HS-27A (cell line): ENCODE measurements at places on chromosomes 13 and 19.

GRCh38 chr19:49643466-49643865 lies 1.5 kb downstream of the SCAF1 start:
- no peak for DNase-seq

DNA sequence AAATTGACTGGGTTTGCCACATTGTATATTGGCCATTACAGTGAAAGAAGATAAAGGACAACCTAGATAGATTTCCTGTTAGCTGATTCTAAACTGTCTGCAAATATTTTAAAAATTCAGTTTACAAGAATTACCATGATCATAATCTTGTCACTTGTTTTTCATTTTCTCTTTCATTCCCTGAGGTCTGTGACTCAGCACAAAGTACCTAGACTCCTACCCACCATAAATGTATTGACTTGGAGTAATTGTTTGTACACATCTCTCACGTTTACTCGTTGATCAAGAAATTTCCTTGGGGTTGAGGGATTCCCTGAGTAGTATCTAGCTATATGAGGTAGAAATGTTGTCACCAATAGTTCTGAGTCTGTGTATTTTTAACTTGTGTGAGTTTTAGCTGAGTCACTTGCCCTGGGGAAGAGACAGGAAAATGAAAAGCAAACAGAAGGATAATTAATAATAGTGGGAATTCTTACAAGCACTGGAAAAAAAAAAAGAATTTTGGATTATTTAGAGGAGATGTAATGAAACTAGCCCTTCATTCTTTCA lies 299.2 kb upstream of the DACH1 start:
- no peak for DNase-seq

GRCh38 chr13:113324398-113324797 lies 27.4 kb downstream of the LAMP1 start:
- no peak for DNase-seq

DNA sequence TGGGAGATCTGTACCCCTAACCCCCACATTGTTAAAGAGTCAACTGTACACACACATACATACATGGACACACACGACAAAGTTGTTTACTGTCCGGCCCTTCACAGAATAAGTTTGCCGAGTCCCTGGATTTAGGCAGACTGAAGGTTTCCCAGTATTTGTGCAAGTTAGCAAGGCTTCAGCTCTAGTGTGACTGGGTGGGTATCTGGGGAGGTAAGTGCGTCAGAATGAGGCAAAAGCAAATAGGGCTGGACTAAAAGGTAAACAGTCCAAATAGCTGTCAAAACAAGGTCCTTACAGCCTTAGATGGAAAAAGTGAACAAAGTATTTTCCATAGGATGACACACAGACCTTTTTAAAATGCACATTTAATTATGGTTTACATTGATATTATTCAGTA lies 228.4 kb upstream of the UFM1 start:
- DNase-seq, result no peak

GRCh38 chr13:44354884-44355283 lies 18.7 kb upstream of the SERP2 start:
- no peak for DNase-seq

DNA sequence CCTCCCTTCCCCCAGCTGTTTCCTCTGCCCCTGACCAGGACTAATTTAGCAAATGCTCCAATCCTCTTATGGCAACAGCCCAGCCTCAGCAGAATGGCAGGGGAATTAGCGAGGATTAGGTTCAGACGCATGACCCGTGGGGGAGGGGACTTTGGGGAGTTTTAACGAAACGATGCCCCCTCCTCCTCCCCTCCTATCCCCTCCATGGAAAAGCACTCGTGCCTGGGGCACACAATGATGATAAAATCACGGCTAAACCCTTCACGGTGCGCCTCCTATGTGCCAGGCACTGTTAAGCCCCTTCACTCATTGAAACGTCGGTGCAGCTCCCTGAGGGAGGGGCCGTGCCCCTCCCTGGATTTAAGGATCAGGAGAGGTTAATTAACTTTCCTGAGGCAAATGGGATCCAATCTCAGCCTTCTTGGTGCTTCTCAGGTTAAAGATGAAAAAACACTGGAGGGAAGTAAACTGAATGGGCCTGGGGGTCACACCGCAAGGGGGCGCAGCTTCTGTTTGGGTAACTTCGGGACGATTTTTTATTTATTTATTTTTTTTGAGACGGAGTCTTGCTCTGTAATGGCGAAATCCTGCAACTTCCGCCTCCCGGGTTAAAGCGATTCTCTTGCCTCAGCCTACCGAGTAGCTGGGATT lies 10.1 kb upstream of the TPRX2 start:
- DNase-seq, result no peak

DNA sequence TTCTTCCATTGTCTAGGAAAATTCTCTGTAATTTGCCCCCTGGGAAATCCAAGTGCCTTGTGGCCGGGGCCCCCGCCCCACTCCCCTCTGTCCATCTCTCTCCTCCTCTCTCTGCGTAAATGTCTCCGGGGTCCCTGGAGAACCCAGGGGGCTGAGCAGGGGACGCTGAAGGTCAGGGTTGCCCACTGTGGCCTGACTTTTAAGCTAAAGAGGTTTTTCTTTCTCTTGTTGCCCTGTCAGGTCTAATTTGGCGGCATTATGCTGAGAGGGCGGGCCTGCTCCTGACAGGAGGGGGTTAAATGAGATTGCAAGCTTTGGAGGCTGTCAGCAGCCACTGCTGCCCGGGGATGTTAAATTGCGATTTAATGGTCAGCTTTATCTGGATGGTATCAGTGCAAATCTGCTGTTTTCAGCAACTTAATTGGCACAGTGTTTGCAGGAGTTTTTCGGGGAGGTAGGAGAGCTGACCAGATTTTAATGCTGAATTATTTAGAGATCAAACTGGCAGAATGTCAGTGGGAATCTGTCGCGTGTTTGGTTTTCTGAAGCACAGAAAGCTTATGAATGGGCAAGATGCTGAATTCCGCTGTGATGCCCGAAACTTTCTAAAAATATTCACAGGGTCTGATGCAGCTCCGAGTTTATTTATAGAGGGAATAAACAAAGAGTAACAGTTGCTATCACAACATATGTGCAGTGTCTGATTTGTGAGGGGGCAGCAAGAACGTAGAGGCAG lies 93.2 kb upstream of the SOX1 start:
- no peak for DNase-seq

DNA sequence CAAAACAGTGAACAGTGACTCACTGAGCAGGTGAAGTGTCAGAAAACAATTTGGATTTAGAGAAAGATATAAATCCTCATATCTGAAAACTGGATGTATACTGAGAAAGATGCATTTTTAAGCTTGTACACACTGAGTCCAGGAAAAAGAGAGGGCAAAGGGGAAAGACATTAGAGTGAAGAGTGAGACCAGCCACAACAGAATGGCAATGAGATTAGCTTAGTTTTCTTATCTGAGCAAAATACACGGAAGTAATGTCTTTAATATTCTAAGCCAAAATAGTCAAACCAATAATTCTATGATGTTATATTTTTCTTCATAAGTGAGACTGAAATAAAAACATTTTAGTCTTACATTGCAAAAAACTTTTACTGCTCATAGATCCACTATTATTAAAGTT lies 236.0 kb downstream of the SLITRK5 start:
- DNase-seq, result no peak

DNA sequence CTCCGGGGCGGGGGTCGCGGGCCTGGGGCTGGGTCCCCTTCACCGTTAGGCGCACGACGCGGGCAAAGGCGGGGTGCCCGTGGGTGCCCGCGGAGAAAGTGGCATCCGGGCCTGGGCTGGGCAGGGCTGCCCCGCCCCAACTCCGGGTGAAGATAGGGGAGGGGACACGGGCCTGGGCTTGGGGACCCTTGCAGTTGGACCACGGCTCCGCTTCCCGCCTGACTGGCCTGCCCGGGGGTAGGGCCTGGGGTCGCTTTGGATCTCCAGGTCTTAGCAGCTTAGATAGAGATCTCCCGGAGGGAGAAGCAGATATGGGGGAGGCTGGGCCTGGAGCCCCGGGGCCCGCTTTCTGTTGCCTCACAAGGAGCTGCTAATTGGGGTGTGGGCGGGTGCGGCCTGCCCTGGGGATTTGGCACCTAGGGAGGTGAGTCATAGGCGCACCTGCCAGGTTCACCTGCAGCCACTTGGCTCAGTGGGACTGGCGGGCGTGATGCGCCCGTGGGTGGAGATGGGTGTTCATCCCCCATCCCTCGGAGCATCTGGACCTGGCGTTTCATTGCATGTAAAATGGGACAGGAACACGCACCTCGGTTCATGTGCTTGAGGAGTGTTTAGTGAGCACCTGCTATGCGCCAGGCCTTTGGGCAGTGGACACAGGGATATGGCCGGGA lies 585 bp downstream of the MAP1S start:
- no peak for DNase-seq

- DNase-seq, result no peak
Measured at GRCh38 chr13:79404985-79405384, 1.1 kb downstream of the RBM26 start.

GRCh38 chr19:34365463-34366401 lies 736 bp downstream of the GPI start:
- DNase-seq, result no peak

- no peak for DNase-seq
Measured at GRCh38 chr19:40888191-40888590, 6.2 kb upstream of the CYP2A7 start.

DNA sequence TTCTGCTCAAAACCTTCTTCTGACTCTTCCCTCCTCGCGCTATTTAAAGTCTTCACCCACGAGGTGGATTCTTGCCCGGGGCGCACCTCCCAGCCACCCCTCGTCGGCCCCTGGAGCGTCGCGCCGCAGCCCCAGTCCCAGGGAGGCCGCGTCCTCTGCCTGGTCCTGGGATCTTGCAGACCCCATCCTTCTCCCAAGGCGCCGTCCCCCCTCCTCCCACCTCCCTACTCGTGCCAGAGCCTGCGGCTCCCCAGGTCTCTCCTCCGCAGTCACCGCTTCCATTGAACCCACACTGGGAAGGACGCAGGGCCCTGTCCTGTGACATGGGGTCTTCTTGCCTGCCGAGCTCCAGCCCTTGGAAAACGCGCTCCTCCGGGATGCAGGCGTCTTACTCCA lies 486 bp downstream of the ZNF808 start:
- DNase-seq, result no peak

DNA sequence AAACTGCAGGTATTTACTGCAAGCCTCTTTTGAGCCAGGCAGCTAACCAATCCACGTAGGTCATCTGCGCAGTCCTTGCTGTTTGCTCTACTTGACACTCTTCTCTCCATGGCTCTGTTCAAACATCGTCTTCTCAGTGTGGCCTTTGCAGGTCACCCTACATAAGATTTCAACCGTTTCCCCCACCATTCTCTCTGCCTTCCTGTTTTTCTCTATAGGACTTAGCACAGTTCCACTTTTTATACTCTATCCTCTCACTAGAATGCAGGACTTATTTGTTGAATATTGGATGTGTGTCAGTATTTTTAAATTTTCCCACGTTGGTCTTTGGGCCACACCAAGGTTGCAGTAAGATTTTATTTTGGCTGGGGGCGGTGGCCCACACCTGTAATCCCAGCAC lies 1.7 kb upstream of the FBXW9 start:
- no peak for DNase-seq

GRCh38 chr13:76854894-76855293 lies 31.3 kb downstream of the KCTD12 start:
- no peak for DNase-seq

DNA sequence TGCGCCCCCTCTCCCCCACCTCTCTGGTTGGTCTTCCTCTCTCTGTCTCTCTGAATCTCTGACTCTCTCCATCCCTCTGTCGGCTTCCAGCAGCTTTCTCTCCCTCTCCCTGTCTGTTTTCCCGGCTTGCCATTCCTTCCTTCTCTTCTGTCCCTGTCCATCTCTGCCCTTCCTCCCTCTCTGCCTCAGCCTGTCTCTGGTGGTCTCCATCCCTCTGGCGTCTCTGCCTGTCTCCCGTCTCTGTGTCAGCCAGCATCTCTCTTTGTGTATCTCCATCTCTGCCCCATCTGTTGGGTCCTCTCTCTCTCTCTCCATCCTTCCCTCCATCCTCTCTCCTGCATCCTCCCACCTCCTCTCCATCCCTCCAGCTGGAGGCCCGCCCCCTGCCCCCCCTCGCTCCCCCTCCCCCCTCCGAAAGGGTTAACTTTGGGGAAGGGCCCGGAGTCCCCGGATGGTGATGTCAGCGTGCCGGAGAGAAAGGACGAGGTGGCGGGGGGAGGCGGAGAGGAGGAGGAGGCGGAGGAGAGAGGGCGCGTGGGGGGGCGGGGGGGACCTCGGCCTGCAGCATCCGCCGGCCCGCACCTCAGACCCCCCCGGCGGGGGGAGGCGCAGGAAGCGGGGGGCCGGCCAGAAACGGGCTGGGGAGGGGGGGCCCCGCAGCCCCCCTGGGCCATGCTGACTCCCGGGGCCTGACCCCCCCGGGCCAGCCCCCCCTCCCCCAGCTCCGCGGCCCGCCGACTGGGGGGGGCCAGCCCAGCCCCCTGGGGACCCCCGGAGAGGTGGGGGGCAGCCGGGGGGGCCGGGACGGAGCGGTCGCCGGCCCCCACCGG lies at the start of gene BRSK1:
Gene BRSK1, plus strand, starts transcription at position 450 of the 830 bp plus-strand sequence. CDS start 446 bp downstream, outside the sequence.
- DNase-seq, result no peak

DNA sequence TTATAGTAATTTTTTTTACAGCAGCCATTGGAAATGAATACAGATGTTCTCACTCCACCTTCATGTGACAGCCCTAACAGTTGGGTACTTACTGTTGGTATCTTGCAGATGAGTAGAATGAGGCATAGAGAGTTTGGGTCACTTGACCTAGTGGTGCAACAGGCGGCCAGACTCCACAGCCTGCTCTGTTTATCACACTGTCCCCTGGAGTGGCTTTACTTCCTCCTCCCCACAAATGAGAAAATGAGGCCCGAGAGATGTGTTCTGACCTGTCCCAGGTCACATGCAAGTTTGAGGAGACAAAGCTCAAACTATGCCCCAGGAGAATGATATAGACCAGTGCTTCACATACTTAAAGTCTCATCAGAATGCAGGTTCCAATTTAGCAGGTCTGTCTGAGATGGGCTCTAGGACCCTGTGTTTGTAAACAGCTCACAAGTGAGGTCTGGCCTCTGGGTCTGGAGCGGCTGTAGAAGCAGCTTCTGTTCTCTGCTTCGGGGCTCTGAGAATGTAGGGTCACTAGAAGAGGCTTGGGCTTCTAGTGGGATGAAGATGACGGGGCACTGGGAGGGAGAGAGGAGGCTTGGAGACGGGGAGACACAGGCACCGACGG lies 37.4 kb upstream of the RCBTB2 start:
- no peak for DNase-seq
